Hypothalamus (tissue), 51 donors: ENCODE measurements at places on chromosomes 12 and 14.

GRCh38 chr12:65916991-65917695 lies 92.9 kb downstream of the HMGA2 start:
- no peak for DNase-seq

GRCh38 chr12:91702843-91703425 lies 442.7 kb downstream of the BTG1 start:
- no peak for DNase-seq

- DNase-seq, result no peak
Observed at GRCh38 chr12:113443030-113443539, 20.9 kb downstream of the SDSL start.

GRCh38 chr12:64951944-64952343 lies 127.5 kb downstream of the TBC1D30 start:
- DNase-seq, result no peak

DNA sequence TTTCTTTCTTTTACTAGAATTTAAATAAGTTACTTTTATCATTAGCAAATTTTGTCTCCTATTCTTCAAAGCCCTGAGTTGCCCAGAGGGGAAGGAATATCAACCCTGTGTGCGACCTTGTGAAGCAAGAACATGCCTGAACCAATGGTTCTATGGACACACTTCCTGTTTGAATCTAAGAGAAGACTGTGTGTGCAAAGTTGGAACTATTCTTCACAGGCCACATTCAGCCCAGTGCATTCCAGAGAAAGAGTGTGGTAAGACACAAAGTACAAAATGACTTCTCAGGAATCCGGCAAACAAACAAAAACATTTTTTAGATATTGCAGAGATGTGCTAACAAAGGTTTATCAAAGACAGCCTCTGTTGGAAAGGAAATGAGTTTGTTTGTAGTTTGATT lies 90.8 kb upstream of the PTPRQ start:
- no peak for DNase-seq

DNA sequence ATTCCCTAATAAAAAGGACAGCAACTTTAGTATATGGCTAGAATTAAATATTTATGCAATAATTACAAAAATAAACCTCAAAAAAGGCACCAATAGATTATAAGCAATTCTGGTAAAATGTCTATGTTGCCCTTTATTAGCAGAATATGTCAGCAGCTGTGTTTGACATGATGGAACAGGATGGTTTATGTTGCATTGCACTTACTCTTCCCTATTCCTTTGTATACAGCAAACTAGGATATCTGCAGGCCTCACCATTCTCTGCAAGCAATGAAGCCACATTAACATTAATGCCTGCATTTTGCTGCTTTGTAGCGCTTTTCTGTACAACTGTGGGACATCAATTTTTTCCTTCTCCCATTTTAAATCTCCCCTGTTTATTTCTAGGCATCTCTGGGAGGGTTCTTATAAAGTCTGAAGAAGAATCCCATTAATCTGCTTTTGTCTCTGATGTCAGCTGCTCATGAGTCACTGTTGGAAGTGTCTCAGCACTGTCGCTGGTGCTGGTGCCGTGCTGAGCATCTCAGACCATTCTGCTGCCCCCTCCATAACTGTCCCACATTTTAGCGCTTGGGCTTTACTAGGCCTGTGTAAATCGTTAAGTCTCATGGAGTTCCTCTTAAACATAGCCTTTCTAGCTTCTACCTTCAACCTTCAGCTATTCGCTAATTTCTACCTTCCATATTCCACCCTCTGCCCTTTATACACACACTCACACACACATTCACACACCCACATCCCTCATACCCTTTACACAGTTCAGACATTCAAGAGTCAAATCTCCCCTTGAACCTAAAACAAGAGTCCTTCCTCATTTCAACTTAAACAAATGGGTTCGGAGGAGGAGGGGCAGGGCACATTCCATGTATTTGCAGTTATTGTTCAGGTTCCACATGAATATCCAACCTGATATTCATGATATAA lies 64.4 kb upstream of the TRHDE start:
- no peak for DNase-seq

- no peak for DNase-seq
Observed at GRCh38 chr12:64103825-64104740, 118.0 kb downstream of the KICS2 start.

DNA sequence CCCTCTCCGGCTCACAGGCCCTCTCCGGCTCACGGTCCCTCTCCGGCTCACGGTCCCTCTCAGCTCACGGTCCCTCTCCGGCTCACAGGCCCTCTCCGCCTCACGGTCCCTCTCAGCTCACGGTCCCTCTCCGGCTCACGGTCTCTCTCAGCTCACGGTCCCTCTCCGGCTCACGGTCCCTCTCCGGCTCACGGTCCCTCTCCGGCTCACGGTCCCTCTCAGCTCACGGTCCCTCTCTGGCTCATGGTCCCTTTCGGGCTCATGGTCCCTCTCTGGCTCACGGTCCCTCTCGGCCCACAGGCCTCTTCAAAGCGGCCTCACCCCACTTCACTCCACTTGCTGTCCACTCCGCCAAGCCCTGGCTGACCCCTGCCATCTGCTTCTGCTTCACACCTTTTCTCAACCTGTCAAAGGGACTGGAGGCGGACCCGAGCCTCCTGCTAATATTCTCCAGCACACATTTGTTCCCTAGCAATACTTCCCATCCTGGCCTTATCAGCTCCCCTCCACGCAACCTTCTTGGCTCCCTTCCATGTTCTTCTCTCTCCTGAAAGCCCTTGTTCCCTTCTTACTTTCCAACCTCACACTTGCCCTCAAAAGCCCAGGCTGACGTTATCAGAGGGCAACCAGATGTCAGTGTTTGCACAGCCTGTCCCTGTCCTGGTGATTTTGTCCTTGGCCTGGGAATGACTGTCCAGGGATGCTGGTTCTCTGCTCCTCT lies 176.7 kb downstream of the CALM1 start:
- peak; percentile 26 for DNase-seq

DNA sequence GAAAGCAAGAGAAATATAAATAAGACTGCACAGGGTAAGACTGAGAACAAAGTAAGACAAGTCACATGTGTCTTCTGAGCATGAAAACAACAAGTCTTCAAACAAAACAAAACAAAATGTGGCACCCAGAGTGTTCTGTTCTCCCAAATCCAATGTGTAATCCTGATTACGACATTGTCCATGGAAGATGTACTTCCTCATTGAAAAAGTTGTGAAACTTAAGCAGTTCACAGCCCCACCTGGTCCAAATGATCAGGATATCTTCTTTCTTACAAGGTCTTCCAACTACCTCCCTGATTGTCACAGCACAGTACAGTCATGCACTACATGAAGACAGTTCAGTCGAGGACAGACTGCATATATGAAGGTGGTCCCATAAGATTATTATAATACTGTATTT lies 23.3 kb upstream of the NEK9 start:
- DNase-seq, result no peak
